ENCODE measurements at places on chromosomes 7 and 10.

- no peak for DNase-seq
Measured at GRCh38 chr7:112484671-112485167, 3.9 kb downstream of the LSMEM1 start.

- no peak for DNase-seq
Measured at GRCh38 chr7:106384373-106384772, 99.6 kb upstream of the NAMPT start.

DNA sequence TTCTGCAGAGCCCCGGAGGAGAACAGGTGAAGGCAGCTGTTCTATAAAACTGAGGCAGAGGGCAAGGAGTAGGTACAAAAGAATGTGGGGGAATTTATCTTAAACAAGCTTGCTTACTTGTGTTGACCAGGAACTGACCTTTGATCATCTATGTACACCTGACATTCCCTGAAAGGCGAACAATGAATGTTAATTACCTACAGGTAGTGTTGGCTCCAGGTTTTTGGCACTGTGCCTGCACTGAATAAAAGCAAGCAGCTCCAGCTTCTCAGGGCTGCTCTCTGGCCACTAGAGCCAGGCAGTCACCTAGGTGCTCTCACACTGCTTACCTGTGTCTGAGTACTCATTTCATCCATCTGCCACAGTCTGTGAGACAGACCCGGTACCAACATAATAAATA, 87.0 kb downstream of the RAPGEF5 start:
- DNase-seq = no peak

GRCh38 chr10:117175215-117175900, 21.9 kb upstream of the KCNK18 start:
- DNase-seq = no peak

DNA sequence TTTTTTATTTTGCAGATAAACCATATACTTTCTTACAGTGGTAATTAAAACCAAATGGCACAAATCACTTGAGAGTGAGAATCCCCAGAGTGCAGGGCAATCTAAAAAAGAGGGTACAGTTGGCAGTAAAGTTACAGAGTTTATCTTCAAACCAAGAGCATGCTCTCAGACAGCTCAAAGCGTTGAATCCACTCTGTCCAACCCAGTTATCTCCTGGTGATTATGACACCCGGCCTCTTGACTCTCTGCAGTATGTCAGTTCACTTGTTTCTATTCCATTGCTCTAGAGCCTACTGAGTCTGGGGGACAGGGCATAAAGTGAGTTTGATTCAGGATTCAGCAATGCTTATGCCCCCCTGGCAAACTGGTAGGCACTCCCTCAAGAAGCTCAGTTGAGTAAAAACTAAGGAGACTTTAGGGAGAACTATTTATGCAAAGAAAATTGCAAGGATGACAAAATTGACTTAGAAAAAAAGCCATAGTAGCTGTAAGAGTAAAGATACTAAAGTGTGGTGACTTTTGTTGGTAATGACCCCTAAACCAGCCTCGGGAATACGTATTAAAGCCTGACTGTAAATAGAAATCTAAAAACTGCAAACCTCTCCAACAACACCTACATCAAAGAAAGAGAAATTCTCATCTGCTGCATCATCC, 55.5 kb downstream of the COL1A2 start:
- no peak for DNase-seq

- DNase-seq = no peak
Measured at GRCh38 chr10:5619362-5620211, 46.8 kb downstream of the ASB13 start.

GRCh38 chr10:4704034-4704545, 121.9 kb upstream of the AKR1E2 start:
- no peak for DNase-seq

- no peak for DNase-seq
Measured at GRCh38 chr7:37450035-37450434, 1.4 kb upstream of the ELMO1 start.

- DNase-seq = no peak
Measured at GRCh38 chr7:148419856-148420832, 170.4 kb upstream of the C7orf33 start.

GRCh38 chr10:4316161-4316810, 509.7 kb upstream of the AKR1E2 start:
- no peak for DNase-seq

- no peak for DNase-seq
Measured at GRCh38 chr10:19928936-19929335, 112.7 kb downstream of the PLXDC2 start.

- no peak for DNase-seq
Measured at GRCh38 chr7:142298009-142298408, 40.2 kb upstream of the PRSS58 start.

GRCh38 chr10:58697691-58698090, 185.0 kb downstream of the BICC1 start:
- no peak for DNase-seq

GRCh38 chr10:70319183-70319582, 35.4 kb upstream of the NPFFR1 start:
- DNase-seq = no peak
